CD4-positive, alpha-beta T cell treated with Interleukin-15 for 4 hours (primary cell): ENCODE measurements at places on chromosomes 7 and 10.

GRCh38 chr10:132595854-132596253, 58.3 kb downstream of the INPP5A start:
- DNase-seq = no peak

- no peak for DNase-seq
These were observed 16.7 kb downstream of the HABP2 start for GRCh38 chr10:113569576-113569975.

DNA sequence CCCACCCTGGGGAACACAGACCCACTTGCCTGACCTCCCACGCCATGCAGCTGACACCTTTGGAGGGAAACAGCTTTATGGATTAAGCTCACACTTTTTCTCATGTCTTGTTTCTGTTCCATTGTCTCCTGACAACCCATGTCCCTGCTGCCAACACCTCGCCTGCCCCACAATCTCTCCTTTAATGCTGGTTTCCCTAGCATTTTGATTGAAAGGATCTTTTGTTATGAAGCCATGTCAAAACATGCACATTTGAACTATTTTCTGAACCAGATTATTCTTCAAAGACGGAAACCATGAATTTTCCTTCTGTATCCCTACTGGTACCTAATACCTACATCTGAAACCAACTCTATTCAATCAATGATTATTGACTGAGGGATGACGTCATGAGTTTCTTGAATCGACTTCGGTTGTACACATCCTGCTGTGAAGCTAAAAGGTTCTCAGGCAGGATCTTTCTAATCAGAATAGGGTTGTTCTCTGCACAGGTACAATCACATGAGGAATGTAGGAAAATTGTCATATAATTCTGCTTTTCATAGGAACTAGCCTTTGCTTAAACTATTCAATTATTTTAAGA, 106.2 kb upstream of the NEBL start:
- no peak for DNase-seq

GRCh38 chr10:74244097-74244685, 93.2 kb downstream of the ADK start:
- DNase-seq = peak; percentile 28

- DNase-seq = no peak
These were observed 99.1 kb downstream of the ANK3 start for GRCh38 chr10:60290558-60290957.

DNA sequence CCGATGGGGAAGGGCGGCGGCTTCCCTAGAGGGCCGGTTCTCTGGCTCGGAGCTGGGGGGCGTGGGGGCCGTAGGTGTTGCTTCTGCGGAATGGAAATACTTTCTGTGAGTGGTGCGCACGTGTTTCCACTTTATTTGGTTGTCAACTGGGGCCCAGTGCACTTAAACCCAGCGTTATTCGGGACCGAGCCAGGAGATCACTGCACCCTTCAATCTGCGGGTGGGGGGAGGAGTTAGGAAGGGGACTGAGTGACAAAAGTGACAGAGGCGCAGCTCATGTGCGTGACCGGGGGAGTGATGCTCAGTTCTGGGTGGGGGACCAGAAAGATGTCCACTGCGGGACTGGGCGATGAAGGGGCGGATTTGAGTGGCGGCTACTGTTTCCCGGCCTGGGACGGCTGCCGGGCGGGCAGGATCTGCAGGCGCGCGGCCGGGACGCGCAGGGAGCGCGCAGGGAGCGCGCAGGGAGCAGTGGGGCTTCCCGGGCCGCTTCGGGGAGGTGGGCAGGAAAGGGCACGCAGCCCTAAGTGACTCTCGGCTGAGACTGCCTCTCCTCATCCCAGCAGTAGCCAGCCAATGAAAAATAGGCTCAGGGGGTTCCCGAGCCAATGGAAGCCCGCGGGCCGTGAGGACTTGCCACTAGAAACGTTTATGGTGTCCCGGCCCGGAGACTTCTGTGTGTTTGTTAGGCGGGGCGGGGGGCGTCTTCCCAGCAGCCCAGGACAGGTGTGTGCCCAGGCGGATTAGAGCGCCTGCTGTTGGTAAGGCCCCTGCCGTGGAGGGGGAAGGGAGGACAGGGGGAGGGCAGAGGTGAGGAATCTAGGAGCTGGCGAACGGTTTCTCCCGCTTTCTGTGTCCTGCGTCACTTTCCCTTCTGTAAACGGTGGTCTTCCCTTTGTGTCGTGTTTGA, 54.3 kb upstream of the KDM7A start:
- peak; percentile 50 for DNase-seq

GRCh38 chr10:67302701-67303100, 376.9 kb downstream of the LRRTM3 start:
- DNase-seq = no peak

DNA sequence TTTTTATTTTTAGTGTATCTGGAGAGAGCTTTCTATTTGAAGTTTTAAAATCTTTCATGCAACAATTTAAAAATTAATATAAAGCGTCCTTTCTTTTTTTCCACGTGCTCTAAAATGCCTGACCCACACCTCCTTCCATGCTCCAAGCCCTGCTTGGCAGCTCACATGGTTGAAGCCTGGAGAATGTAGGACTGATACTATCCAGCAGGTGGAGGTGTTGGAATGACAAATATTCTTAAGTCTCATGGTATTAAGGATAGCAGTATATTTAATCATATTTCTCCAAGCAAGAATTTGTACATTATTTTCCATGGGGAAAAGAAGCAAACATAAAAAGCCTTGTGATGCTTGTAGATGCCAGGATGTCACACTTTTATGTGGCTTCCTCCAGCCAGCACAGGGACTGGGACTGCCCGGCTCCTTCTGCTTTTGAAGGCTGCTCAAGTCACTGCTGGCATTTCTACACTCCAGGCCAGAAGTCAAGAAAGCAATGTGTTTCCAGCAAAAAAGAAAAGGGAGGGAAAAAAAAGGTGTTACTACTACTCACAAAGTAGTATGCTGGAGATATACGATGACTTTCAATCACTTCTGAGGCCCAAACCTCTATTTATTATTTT, 49.7 kb downstream of the BZW2 start:
- no peak for DNase-seq

GRCh38 chr7:138008019-138008587, 6.2 kb upstream of the CREB3L2 start:
- no peak for DNase-seq

- DNase-seq = no peak
These were observed 217.3 kb downstream of the CELF2 start for GRCh38 chr10:11234857-11235531.

DNA sequence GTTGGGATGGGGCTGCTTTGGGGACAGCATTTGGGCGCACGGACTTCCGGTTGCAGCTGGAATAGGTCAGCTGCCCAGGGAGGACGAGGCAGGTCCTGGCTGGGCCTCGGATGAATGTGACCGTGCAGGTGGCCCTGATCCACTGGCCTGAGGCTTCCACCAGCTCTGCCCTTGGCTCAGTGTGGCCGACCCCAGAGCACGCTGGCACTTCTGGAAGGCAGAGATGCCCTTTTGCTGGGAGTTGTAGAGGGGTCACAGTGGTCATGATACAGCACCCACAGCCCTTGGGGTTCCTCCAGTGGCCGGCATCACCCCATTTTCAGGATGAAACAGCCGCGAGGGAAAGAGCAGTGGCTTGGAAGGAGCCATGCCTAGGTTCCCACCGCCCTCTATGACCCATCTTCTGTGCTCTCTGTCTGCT, 19.0 kb downstream of the ADCY1 start:
- DNase-seq = no peak

DNA sequence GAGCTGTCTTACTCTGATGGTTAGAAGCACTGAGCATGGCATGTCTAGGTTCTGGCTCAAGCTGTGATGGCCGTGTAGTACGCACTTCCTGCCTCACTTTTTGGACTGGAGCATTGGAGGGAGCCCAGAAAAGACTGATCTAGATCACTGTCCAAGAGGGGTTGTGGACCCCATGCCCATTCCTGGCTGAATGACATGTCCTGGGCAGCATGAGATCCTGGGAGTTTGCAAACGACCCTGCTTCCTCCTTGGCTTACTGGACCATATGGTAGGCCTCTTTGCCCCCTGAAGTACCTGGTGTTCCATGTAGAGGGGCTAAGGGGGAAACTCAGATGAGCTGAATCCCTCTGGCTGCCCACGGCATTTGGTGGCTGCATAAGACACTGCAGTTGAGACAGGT, 36.7 kb downstream of the ARHGAP22 start:
- DNase-seq = no peak

DNA sequence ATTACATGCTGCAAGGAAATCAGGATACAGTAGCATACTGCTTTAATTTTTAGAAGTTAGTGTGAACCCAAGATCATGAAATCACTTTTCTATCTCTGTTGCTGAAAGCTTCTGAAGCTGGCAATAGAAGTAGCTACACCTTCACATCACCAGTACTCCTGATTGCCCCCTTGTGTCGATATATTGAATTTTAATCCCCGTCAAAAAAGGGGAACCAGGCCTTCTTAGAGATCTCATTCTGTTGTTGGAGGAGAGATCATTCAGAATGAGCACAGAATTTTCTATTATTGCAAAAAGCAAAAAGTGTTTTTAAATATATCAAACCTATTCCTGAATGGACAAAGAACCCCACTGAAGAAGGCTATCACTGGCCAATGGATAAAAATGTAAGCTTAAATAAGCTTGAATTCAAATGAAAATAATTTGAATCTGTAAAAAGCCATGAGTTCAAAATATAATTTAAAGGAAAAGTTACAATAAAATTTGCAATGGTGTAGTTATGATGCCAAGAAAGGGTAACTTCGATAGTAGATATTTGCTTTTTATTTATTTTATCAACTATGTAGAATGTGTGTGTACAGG, 39.7 kb upstream of the TEX47 start:
- DNase-seq = no peak

DNA sequence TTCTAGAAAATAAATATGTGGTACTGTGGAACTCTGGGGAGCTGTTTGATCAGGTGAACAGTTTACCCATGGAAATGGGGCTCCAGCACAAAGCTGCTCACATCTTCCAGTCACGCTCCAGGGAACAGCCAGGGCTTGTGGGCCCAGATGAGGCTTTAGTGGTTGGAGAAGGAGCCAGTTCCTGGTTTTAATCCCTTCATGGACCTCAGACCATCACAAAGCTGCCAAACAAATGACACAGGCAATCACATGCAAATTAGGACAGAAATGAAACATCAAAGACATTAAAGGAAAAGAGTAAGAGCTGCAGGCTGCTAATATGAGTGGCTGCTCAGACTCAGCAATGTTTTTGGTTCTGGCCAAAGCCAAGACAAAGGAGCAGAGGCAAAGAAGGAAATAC, 2.2 kb upstream of the ATP6V0E2 start:
- DNase-seq = no peak
